ENCODE measurements at places on chromosomes 4 and X. TPM values are rescaled to one million over a fixed set of nuclear protein-coding genes. Genes with fewer than 3 reads are reported as not detected.

- DNase-seq = no peak
Measured at GRCh38 chrX:65034292-65034667, 58.0 kb upstream of the ZC4H2 start.

DNA sequence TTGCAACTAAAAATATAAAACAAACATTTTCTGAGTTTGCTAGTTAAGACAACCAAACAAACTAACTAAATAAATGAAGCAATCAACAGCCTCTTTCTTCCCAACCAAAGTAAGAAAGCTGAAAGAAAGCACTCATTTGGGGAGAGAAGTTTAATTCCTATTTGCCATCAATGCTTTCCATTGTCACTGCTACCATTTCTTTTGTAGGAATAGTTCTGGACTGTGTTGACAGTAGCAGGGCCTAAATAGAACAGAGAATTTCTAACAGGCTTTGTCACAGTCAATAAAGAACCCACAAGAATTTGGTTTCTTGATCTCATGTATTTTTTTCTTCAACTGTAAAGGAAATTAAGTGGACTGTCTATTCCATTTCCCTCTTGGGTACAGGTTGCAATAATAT lies 1886.4 kb upstream of the TENM3 start:
- no peak for DNase-seq

- no peak for DNase-seq
Measured at GRCh38 chr4:140312100-140312499, 61.3 kb upstream of the SCOC start.

DNA sequence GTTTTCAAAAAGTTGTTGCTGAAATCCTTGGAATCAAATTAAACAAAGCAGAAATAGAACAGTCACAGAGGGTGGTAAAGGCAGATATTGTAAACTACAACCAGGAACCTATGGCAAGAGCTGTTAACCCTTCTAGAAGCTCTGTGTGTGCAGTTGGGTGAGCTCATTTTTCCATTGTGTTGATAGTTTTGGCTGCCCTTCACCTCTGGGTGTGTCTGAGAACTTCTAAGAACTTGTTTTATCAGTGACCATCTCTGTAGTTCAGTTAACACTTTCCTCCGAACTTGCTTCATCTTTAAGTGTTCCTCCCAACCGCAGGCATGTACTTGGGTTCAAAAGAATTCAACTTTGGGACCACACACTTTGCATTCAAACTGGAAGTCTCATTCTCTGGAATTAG lies 32.7 kb downstream of the RBMX start:
- DNase-seq = no peak

DNA sequence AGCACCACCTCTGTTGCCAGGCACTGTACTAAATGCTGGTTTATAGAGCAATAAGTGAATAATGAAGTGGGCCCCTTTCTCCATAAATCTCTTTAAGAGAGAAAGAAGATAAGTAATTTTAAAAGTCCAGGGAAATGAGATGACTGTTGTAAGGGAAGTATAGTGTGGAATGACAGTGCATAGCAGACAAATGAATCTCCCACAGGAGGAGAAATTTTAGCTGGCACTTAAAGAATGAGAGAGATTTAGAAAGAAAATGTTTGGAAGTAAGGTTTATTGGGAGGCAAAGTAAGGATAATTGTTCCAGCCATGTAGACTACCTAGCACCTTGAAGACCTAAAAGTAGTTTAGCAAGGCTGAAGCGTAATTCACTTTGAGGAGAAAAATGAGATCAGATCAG lies 1081.1 kb upstream of the PABPC4L start:
- DNase-seq = no peak

DNA sequence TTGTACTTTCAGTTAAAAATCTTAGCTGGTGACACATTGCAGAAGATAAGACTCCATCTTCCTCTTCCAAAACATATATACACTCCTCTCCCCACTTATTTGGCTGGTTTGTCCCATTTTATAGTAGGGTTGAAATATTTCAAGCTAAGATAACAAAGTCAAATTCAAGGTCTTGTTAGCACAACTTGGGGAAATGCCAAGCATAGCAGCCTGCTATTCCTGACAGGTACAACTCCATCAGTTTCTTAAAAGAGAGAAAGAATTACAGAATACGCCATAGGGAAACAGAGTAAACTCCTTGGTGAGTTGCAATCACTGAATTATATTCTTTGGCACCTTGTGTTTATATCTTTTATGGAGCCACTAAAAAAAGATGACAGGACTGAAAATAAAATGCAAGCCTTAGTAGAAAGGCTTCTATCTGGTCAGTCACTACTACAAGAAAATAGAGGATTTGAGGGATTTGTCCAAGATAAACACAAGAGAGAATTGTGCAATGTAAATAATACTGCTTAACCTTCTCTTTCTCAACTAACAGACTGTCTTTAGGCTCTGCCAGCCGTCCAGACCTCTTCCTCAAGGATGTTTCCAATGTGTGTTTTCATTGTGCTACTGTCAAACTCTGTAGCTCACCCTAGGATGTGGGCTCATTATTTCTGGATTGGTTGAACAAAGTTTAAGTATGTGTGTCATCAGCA lies 170.3 kb downstream of the VEGFC start:
- peak; percentile 67 for DNase-seq

- DNase-seq = no peak
Measured at GRCh38 chr4:53614591-53614990, 23.3 kb upstream of the LNX1 start.

GRCh38 chr4:17915439-17915838 lies 104.7 kb downstream of the NCAPG start:
- peak; percentile 20 for DNase-seq

- no peak for DNase-seq
Measured at GRCh38 chr4:62408454-62408853, 1208.3 kb downstream of the ADGRL3 start.

AREG gene
- total RNA-seq = 0.54 TPM

TRIM60 gene
- not detected for total RNA-seq

DMRTC1 gene
- not detected for total RNA-seq

BEND2 gene
- total RNA-seq = not detected

NHS gene
- total RNA-seq = 11.6 TPM
